ENCODE measurements at places on chromosomes 3 and 15. TPM values are rescaled to one million over a fixed set of nuclear protein-coding genes. Genes with fewer than 3 reads are reported as not detected.

PYGO1 gene
- total RNA-seq = 1.4 TPM

ADAMTS17 gene
- 1.7 TPM for total RNA-seq

GNB5 gene
- total RNA-seq = 46.9 TPM

KNG1 gene
- total RNA-seq = not detected

ULK4 gene
- 6.4 TPM for total RNA-seq

SCAP gene
- 78.9 TPM for total RNA-seq

TMCO5A gene
- not detected for total RNA-seq

CHRNB4 gene
- total RNA-seq = not detected

CLRN1 gene
- not detected for total RNA-seq

SUSD5 gene
- total RNA-seq = under 0.01 TPM

EDC3 gene
- total RNA-seq = 4.0 TPM

GPR149 gene
- total RNA-seq = not detected

IGF2BP2 gene
- total RNA-seq = 42.4 TPM

TUSC7 gene
- total RNA-seq = not detected

RTP1 gene
- total RNA-seq = not detected

ZNF660 gene
- total RNA-seq = not detected

FBXO45 gene
- total RNA-seq = 21.1 TPM

LPCAT4 gene
- total RNA-seq = 9.6 TPM

BRPF1 gene
- total RNA-seq = 14.5 TPM

AGBL1 gene
- not detected for total RNA-seq

DUOXA1 gene
- 32.3 TPM for total RNA-seq

APH1B gene
- total RNA-seq = 4.6 TPM

TLR9 gene
- under 0.01 TPM for total RNA-seq

SERINC4 gene
- not detected for total RNA-seq
